GM13977 (cell line): ENCODE measurements at places on chromosomes 1 and 21.

DNA sequence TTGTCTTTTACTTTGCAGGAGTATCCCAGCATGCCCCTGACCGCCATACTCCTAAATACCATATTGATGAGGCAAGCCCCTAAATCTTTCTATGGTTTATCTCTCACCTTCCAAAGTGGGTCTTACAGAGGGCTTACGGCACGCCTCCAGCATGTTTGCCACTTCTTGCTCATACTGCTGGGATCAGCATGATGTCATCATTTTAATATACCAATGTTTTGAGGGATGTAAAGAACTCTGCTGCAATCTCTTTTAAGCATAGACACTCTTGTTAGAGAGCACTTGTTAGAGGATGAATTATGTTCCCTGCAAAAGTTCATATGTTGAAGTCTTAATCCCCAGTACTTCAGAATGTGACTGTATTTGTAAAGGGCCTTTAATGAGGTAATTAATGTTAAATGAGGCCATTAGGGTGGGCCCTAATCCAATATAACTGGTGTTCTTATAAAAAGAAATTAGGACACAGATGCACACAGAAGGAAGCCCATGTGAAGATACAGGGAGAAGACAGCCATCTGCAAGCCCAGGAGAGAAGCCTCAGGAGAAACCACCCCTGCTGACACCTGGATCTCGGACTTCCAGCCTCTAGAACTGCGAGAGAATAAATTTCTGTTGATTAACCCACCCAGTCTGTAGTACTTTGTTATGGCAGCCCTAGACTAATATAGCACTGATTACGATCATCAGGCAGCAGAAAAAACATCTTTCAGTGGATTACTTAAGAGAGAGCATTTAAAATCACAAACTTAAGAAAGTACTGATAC, 16.4 kb upstream of the ABCB10 start:
- no peak for DNase-seq

GRCh38 chr21:26513212-26513611, 59.9 kb downstream of the CYYR1 start:
- no peak for DNase-seq

DNA sequence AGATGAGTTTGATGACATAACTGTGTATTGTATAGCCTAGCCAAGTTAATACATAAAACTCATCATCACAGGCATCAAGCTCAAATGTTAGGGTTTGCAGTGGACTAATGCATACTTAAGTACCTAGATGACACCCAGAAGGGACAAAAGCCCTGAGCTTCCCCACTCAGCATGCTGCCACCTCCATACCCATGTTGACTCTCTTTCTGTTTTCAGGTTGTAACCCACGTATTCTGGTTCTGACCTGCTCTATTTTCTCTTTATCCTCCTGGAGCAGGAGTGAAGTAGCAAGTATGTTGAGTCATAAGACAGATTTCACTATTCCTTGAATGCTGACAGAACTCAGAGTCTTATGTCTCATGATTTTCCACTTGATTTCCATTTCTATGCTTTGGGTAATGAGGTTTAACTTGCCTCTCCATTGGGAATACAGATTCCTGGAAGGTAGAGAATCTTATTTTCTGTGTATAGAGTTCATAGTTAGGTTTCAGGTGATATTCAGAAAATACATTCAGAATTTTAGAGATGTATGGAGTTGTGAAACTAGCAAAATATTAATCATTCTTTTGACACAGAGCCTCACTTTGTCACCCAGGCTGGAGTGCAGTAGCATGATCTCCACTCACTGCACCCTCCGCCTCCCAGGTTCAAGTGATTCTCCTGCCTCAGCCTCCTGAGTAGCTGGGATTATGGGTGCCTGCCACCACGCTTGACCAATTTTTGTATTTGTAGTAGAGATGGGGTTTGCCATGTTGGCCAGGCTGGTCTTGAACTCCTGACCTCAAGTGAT, 122.5 kb upstream of the KCNJ15 start:
- no peak for DNase-seq

DNA sequence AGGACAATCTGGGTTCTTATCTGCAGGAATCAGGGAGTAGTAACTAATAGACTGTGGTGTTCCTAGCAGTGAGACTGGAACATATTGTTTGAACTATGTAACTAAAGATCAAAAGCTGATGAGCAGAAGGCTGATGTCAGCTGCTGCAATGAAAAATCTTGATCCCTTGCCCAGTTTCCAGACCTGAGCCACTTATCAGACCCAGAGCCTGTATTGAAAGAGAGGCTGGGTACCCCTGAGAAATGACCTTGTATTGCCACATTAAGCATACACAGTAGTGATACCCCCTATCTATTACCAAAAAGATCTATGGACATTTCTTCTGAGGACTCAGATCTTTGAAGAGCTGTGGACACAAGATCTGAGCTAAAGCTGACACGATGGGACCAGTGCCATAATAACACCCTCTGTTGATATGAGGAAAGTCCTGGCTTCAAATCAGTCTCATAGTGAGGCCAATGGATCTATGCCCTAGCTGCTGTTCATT, 178.0 kb upstream of the GALNT2 start:
- DNase-seq, result no peak

DNA sequence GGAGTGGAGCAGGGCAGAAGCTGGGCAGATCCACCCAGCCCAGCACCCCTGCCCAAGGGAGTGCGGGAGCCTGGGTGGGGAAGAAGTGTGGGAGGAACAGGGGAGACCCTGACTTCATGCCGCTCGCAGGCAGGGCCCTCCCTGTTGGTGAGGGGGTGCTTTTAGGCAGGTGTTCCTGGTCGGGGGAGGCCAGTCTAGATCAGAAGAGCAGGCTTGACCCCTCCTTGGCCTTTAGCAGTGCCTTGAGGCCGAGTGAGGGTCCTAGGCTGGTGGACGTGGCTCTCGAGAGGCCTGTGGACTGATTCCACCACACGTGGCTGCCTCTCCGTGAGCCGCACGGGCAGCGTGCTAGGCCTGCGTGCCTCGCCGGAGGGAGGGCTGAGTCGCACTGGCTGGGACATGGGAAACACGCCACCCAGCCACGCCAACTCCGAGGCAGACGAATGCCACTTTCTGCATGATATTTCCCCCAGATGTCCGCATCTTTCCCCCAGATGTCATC, 19.4 kb upstream of the COL18A1 start:
- DNase-seq, result no peak

GRCh38 chr1:222739465-222739864, 2.5 kb downstream of the FAM177B start:
- no peak for DNase-seq

GRCh38 chr1:150269451-150269850, 635 bp upstream of the APH1A start:
- no peak for DNase-seq

GRCh38 chr1:53640701-53641075, 98.3 kb downstream of the GLIS1 start:
- no peak for DNase-seq

DNA sequence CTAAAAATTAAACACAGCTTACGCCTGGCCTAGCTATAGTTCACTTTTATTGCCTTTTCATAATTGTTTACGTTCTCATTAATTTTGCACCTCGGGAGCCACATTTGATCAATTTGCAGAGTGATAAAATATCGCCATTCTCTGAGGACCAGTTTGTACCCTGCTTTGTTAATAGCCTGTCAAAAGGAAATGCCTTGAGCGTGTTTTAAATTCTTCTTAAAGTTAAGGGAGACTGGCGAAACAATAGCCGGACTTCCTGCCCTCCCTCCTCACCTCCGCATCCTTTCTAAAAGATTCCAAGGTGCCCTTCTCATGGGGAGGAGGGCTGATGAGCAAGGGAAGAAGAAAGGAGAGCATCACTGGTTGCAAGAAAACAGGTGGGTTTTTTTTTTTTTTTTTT, 271.6 kb downstream of the KCNJ6 start:
- DNase-seq, result no peak
